ENCODE measurements at places on chromosomes 11 and 22. TPM values are rescaled to one million over a fixed set of nuclear protein-coding genes. Genes with fewer than 3 reads are reported as not detected.

DNA sequence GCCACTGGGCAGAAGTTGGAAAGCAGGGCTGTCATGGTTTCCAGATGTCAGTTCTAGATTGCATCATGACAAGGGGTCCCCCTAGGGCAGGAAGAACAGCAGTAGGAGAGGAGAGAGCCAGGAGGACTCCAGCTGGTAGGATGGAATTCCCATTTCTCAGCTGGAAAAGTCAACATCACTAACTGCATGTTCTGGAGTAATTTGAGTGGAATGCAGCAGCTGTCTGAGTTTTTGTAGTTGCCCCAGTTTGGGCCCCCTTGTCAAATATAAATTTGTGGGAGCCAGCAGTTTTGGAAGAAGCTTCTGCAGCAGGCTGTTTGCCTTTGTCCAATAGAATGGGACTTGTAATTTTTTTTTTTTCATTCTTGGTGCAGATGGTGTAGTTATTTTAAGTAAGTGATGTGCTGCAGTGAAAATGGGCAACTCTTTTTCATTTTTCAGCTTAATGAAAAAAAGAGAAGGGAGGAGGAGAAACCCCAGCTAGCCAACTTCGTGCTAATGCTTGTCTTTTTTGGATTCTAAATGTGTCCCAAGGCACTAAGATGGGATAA, 86.9 kb downstream of the LDLRAD3 start:
- H3K4me1 ChIP-seq = peaks cover 16% of the 10 kb centered on the region
- H3K27me3 ChIP-seq = no peaks in the 10 kb centered on the region
- H3K4me3 ChIP-seq = no peak overlapping the region
- DNase-seq = no peak
- 0 out of 2 replicates have a peak overlapping the region, but pooled peaks have one; percentile 23 for H3K27ac ChIP-seq

DNA sequence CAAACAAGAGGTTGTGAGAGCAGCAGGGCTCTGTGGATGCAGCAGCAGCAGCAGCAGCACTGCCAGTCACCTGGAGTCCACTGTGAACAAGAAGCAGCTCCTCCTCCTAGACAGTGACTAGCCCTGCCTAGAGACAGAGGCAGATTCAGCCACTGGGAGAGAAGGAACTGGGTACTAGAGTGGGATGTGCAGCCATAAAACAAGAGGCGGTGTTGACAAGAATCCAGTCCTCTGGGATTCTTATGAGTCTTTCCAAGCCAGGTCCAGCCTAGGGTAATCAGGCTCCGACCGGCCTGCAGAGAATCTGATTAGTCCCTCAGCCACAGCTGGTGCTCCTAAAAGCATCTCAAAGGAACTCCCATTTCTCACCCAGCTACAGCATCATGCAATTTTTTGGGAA, 83.9 kb upstream of the USP47 start:
- H3K4me3 ChIP-seq = no peak overlapping the region
- no peaks in the 10 kb centered on the region for H3K36me3 ChIP-seq
- H3K27me3 ChIP-seq = no peaks in the 10 kb centered on the region
- H3K27ac ChIP-seq = no peak overlapping the region
- no peak for DNase-seq

- no peaks in the 10 kb centered on the region for H3K27me3 ChIP-seq
- H3K4me1 ChIP-seq = peaks cover 15% of the 10 kb centered on the region
- H3K4me3 ChIP-seq = no peak overlapping the region
- DNase-seq = peak; percentile 23
- no peak overlapping the region for H3K27ac ChIP-seq
- no peaks in the 10 kb centered on the region for H3K36me3 ChIP-seq
These were observed 285.1 kb upstream of the CCDC90B start for GRCh38 chr11:83571302-83571701.

GRCh38 chr11:59815754-59816153, 5.2 kb upstream of the MRPL16 start:
- H3K4me3 ChIP-seq = peak overlapping the region; percentile 43
- H3K36me3 ChIP-seq = no peaks in the 10 kb centered on the region
- no peaks in the 10 kb centered on the region for H3K27me3 ChIP-seq
- H3K4me1 ChIP-seq = peaks cover 58% of the 10 kb centered on the region
- peak; percentile 74 for DNase-seq

- no peaks in the 10 kb centered on the region for H3K4me1 ChIP-seq
- H3K27me3 ChIP-seq = no peaks in the 10 kb centered on the region
- no peaks in the 10 kb centered on the region for H3K36me3 ChIP-seq
- peak; percentile 33 for DNase-seq
- H3K4me3 ChIP-seq = no peak overlapping the region
- no peak overlapping the region for H3K27ac ChIP-seq
These were observed 290.3 kb upstream of the API5 start for GRCh38 chr11:43021466-43021865.

The ADORA2A gene
- 4.1 TPM for polyA plus RNA-seq
